Upper lobe of right lung (tissue), 1 donor: ENCODE measurements at places on chromosomes 3 and 15. TPM values are rescaled to one million over a fixed set of nuclear protein-coding genes. Genes with fewer than 3 reads are reported as not detected.
A peak's percentile ranks its signal among the peaks of the same experiment; 100 is the strongest.

- DNase-seq: peak; percentile 88
These were observed 16.2 kb downstream of the NISCH start for GRCh38 chr3:52471371-52472238.

DNA sequence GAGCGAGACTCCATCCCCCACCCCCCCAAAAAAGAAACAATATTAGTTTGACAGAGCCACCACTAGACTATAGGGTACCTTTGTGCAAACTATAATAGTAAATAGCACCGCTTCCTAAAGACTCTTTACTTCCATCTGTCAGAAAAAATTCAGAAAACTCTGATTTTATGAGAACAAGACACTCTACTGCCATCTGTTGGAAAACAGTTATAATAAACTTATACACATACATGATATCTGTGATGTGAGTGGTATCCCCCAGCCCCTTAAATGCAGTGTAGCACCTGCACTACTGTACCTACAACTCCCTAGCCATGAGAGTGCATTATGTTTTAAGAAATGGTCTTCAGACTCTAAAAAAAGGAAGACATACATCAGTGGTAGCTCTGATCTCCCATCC is 47.1 kb upstream of the CTDSPL start:
- DNase-seq: no peak

GRCh38 chr15:67050522-67051087 is 14.8 kb upstream of the SMAD3 start:
- no peak for DNase-seq

DNA sequence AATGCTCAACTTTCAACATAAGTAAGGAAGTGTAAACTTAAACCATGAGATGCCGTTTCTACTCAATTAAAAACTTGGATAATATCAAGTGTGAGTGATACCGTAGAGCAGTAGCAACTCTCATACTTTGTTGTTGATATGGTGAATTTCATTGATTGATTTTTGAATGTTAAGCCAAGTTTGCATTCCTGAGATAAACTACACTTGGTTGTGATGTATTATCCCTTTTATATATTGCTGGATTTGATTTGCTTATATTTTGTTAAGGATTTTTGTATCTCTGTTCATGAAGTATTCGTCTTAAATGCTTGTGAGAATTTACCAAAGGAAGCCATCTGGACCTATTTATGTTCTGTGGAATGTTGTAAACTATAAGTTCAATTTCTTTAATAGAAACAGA is 21.7 kb downstream of the SLMAP start:
- no peak for DNase-seq

DNA sequence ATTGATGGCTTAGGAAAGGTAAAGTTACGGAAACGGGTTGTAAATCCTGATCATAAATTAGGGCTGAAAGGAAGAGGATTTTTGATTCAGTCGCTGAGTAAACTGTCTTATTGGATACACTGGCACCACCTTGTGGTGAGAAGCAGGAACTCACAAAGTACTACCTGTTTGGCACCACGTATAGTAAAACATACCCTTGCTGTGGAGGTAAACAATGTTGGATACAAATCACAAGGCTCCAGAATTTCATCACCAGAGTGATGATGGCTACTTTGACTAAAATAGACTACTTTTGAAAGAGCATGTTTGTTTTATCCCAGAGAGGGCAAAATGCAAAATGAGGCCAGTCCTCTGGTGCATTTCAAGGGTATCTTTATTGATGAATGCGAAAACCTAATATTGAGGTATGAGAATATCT is 216.9 kb downstream of the IGSF11 start:
- DNase-seq: no peak

The GHRL gene
- 2.2 TPM for total RNA-seq

DNA sequence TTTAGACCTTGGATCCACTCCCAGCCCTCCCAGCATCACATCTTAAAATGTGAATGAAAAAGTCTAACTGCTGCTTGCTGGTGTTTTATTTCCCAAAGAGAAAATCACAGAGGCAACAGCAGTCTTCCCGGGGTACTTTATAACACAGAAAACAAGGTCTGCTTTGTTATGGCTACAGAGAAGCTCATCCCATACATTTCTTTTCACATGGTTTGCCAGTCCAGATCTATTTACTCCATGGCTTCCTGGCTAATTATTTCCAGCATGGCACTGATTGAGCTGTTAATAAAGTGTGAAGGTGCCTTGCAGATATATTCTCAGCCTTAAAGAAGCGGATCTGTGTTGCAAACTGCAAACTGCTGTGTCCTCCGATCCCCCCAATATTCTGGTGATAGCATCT is 466.1 kb upstream of the CFAP20DC start:
- DNase-seq: no peak

The ABCC5 gene
- total RNA-seq: 33.5 TPM

- DNase-seq: no peak
These were observed 25.9 kb downstream of the WNT7A start for GRCh38 chr3:13853978-13854296.

The SCAANT1 gene
- not detected for total RNA-seq

- no peak for DNase-seq
These were observed 36.8 kb upstream of the ZDHHC23 start for GRCh38 chr3:113910966-113911365.

DNA sequence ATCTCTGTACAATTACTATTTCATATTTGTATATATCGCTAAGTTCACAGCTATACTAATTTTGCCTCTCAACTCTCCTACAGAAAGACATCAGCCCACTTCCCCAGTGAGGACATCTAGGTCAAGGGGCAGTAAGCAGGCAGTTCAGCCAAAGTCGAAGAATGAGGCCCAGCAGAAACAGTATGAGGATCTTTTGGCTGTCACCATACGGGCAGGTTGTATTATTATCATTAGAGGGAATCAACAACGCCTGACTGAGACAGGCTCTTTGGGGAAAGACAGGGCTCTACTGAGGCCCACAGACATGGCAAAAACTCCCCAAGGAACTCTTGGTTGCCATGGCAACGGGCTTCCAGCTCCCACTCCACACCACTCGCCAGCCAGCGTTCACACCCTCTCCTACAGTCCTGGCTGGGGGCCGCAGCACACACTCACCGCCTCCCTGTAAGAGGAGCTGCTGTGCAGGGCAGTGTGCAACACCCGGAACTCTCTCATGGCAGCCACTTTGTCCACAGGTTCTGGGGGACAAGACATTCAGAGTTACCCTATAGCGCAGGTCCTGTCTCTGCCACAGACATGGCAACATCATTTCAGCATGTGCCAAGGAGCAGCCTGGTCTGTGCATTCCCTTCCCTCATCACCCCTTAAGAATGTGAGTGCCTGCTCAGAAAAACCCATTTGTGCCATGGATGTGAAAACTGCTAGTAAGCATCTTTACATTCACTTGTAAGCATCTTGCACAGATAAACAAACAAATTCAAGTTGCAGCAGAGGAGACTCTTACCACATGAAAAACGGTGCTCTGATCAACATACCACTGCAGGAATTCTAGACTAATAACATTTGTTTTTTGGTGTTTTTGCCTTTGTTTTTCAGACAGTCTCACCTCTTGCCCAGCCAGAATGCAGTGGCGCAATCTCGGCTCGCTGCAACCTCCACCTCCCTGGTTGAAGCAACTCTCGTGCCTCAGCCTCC is 8.8 kb downstream of the UBL7 start:
- DNase-seq: no peak

- no peak for DNase-seq
These were observed 43.9 kb downstream of the BHLHE40 start for GRCh38 chr3:5022966-5023776.

The SEC61A1 gene
- 183 TPM for total RNA-seq

DNA sequence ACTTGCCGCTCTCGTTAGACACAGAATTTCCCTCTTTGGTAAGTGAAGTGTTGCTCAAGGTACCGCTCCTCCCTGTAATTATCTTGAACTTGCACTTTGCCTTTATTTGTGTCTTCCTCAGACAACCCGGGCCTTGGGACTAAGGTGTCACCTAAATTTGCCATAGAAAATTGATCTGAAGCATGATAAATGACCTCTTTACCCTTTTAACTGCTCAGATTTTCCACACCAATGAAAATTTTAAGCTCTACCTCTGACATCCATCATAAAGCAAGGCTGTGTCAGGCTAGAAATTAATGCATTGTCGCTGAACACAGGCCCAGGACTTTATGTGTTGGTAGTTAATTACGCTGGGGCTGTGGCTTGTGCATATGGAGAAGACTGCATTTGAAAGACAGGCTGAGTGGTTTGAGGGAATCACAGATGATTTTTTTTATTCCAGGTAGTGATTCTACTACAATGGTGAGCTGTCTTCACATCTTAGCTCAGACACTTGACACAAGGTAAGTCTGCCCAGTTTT is 199.6 kb upstream of the CHRM5 start:
- no peak for DNase-seq

The GASK1A gene
- 3.9 TPM for total RNA-seq

GRCh38 chr3:144085964-144086363 is 114.3 kb downstream of the DIPK2A start:
- DNase-seq: no peak

The CAMP gene
- not detected for total RNA-seq

DNA sequence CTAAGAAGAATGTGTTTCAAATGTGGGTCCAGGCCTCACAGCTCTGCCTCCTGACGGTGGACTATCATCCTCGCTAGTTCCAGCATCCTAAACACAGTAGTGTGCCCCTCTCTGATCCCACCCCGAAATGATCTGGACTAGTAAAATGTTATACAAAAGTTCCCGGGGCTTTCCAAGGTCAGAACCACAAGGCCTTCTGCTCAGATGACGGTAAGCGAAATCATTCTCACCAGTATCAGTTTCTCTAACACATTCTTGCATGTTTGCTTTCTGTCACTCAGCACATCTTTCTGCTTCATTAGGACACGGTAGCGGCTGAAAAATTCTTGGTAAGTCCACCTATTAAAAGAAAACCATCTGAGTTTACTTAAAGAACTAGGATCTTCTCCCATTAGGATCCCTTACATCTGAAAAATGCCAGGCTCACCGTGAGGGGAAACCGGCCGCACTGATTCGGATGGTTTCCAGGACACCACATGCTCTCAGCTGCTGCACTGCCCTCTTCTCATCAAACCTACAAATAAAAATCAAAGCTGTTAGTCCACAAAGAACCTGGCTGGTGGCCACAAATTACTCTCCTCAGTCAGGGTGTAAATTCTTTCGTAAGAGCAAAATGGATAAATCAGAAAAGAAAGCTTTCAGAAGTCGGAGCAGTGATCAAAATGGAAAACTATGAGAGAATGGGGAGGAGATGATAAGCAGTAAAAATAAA is 83.9 kb upstream of the MYO5C start:
- no peak for DNase-seq

The HRG gene
- total RNA-seq: not detected

DNA sequence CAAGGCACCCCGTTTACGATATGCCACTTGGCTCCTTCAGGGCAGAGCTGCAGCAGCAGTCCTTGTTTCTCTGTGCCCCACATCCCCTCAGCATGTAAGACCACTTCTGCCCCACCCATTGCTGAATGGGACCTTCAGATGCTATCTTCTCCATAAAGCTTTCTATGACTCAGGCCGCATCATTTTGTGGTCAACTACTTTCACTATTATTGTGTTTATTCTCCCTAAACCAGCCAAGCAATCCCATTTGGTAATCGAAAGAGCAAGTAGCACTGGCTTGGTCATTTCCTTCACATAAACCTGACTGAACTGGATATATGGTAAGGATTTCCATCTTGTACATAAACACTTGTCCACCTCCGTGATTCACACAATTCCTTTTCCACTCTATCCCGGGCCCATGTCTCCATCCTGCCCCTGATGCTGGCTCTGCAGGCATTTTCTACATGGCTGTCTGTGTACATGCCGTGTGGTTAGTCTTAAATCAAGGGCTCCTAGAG is 25.7 kb downstream of the LIPC start:
- DNase-seq: no peak

The SOX14 gene
- total RNA-seq: not detected

DNA sequence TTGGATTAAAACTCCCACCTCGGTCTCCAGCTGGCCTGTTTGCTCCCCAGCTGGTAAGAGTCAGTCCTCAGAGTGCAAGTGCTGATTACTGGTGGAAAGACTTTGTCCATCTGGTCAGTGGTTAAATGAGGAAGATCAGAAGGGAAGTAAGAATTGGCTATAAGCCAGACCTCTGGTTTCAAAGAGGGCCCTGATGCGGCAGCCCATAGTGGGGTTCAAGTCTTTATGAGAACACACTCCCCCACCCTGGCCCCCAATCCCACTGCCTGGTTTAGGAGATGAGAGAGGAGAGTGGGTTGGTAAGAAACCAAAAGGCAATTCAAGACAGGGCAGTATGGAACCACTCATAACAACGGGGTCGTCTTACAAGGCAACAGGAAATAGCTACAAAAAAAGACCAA is 65.0 kb downstream of the FRMD4B start:
- DNase-seq: no peak

DNA sequence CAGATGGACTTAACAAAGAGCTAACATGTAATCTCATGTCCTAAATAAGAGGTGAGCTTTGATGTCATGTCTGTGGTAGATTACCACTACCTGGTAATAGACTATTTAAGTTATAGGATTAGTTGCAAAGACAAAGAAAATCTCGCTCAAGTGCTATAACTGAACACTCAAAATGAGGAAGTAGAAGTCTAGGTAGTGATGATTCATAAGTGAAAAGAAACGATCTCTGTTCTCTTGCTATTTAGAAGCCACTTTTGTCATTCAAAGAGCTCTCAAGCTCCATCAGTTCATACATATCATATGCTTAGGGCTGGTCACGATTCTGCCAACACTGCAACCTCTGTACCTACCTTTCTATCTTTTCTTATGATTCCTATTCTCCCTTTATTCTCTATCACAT is 110.9 kb downstream of the EDEM1 start:
- no peak for DNase-seq

GRCh38 chr3:64049832-64050231 is 26.5 kb upstream of the PSMD6 start:
- DNase-seq: no peak

The NME9 gene
- not detected for total RNA-seq

- DNase-seq: no peak
These were observed 6.9 kb upstream of the SKIC8 start for GRCh38 chr15:78306176-78306774.

The COLQ gene
- 1.1 TPM for total RNA-seq

The PYGO1 gene
- total RNA-seq: 11.1 TPM

- DNase-seq: no peak
These were observed 12.6 kb downstream of the ABHD6 start for GRCh38 chr3:58250093-58250707.

GRCh38 chr3:177060492-177060891 is 136.8 kb downstream of the TBL1XR1 start:
- DNase-seq: no peak

DNA sequence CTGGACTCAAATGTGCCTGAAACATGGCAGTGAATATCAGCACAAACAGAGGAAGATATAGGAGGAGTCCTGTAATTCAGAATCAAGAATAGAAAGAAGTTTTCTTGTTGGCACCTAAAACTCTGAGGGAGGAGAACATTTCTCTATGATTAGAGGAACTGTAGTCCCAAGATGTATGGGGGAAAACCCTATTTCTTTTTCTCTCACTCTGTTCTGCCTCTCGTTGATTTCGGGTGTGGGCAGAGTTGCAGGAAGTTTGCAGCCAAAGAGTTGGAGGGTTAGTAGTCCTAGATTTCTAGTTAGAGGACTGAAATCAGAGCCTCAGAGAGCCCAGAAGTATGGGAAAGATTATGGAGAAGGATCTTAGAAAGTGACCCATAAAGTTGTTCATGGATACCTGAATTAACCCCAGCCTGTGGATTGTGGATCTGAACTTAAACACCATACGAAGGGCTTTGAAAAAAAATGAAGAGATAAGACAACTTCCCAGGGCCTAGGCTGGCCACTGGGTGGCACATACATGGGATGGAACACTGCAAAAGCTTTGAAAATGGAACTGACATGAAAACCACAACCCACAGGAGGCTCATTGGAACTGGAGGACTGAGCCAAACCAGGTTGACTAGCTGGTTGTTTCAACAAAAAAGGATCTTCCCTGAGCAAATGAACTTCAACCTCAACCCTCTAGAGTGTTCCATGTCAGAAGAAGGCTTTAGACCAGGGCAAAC is 34.6 kb downstream of the FMN1 start:
- DNase-seq: no peak
